LHCN-M2 (cell line): ENCODE measurements at places on chromosomes 2 and 18. TPM values are rescaled to one million over a fixed set of nuclear protein-coding genes. Genes with fewer than 3 reads are reported as not detected.
A peak's percentile ranks its signal among the peaks of the same experiment; 100 is the strongest.

Gene SLC4A5
- total RNA-seq, result 0.11 TPM in 1 of 2 replicates, not detected in the other

DNA sequence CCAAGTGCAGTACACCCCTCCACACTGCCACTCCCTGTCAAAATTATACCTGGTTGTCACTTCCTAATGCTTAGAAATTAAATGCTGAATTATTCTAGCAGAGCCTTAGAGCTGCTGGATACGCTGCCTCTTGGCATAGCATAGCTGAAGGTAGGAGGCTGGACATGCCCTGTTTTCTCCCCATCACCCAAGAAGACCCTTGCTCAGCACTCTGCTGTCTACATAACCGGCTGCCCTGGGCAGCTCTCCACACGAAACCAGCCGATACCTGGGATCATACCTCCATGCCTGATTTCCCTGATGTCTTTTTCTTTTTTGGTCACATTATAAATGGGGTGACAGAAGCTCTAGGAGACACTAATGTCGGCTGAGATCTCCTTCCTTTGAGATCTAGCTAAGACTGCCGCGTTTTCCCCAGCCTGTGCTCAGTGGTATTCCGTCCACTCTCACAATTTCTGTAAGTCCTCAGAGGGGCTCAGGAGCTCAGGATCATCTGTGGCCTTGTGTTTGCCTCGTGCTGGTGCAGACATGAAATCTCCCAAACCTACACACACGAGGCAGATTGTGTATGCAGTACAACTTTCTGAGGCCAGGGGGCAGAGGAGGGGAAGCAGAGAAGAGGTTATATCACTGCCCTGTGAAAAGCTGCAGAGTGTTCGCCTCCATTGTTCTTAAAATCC, 13.5 kb upstream of the ZAP70 start:
- DNase-seq, result peak; percentile 66

GRCh38 chr2:105379741-105380186, 19.1 kb downstream of the FHL2 start:
- no peak for DNase-seq

Gene FLACC1
- total RNA-seq, result 1.3 and 3.7 TPM in 2 replicates

GRCh38 chr2:193566886-193567285, 1372.2 kb upstream of the TMEFF2 start:
- DNase-seq, result no peak

Gene BOD1L2
- not detected in 2 replicates for total RNA-seq

Gene PRSS56
- 0.40 and 0.71 TPM in 2 replicates for total RNA-seq

GRCh38 chr2:170464268-170464667, 250.9 kb upstream of the SP5 start:
- DNase-seq, result no peak

Gene SULT6B1
- not detected in 2 replicates for total RNA-seq

DNA sequence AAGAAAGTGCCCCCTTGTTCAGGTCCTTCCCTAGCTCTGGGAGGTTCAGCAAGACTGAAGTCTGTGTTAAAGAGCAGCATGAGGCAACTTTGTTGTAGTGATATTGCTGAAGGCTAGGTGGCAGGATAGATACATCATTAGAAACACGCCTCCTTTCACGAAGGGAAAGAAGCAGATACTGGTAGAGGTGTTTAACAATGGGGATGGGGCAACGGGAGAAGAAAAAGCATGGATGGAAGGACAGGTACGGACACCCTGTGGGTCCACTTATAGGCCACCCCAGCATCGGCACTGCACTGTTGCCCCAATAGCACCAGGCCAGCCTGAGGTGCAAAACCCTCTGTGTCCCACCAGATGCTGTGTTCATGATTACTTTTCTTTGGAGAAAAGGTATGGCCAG, 3.5 kb upstream of the IGFBP5 start:
- DNase-seq, result peak; percentile 56

DNA sequence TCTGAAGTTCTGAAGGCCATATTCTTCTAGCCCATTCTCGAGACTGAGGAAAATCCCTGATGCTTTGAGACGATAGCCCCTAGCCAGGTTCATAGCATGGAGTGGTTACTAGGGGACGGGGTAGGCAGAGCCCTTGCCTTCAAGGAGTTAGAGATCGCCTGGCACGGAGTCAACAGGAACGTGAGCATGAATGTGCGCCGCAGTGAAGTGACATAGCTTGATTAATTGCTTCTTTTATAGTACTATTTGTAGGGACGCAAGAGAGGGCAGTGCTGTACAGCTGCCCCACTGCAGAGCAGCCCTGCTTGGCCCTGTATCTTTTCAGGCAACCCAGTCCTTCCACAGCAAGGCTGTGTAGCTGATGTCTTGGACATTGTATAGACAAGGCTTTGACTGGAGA, 26.2 kb downstream of the HRH4 start:
- DNase-seq, result no peak

Gene SERPINB5
- total RNA-seq, result not detected in 2 replicates

- no peak for DNase-seq
Observed at GRCh38 chr18:55123361-55123760, 164.1 kb upstream of the CCDC68 start.

GRCh38 chr2:178426388-178426787, 24.6 kb downstream of the PRKRA start:
- DNase-seq, result peak; percentile 87

GRCh38 chr2:128568106-128568505, 249.4 kb upstream of the HS6ST1 start:
- no peak for DNase-seq

DNA sequence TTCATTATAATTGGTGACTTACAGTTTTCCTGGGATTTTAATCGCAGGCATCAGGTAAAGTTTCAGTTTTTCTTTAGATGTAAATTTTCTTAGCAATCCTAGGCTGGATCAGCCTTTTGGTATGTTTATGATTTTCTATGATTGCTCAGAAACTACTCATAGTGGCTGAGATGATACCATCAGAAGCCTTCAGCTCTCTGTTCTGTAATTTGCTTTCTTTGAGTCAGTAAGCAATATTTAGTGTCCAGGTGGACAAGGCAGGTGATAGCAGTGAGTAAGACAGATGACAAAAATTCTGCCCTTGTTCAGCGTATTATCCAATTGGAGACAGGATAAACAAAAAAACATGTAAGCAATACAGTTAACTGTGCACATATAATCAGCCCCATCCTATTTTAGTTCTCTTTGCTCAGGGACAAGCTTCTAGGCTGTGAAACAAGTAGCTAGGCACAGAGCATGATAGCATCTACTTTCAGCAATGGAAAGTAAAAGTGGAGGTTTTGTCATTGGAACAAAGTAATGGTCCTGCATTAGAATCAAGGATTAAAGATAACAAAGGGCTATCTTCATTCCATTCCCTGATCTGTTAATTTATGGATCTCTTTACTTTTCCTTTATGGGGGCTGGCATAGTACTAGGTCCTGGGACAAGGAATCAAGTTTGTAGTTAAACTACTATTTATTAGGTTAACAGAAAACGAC, 100.8 kb downstream of the EPC2 start:
- no peak for DNase-seq

DNA sequence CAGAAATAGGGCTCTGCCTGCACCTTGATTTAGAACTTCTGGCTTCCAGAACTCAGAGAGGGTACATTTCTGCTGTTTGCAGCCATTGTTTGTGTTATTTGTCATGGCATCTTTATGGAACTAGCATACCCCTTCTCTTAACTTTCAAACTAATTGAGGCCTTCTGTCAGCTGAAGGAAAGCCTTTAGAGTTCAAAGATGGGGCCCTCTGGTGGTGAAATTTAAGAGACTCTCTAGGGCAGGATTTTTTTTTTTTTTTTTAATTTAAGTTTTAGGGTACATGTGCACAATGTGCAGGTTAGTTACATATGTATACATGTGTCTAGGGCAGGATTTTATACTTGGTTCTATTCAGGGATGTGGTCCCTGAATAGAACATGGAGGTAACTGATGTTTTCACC, 260.6 kb upstream of the LINC00305 start:
- no peak for DNase-seq

Gene STARD6
- total RNA-seq, result not detected in 2 replicates

Gene SULT1C2
- 0.06 TPM in 1 of 2 replicates, not detected in the other for total RNA-seq

GRCh38 chr18:26442126-26442525, 106.2 kb downstream of the KCTD1 start:
- DNase-seq, result no peak

GRCh38 chr2:238389988-238390589, 36.6 kb upstream of the ASB1 start:
- no peak for DNase-seq

GRCh38 chr2:193272011-193272410, 1077.3 kb upstream of the TMEFF2 start:
- DNase-seq, result no peak

Gene ALKAL2
- total RNA-seq, result not detected in 2 replicates
